A172 (cell line): ENCODE measurements at places on chromosomes 6 and 20. TPM values are rescaled to one million over a fixed set of nuclear protein-coding genes. Genes with fewer than 3 reads are reported as not detected.

The SLC25A27 gene
- total RNA-seq: 0.02 and 2.9 TPM in 2 replicates

GRCh38 chr6:166515072-166515810, 71.2 kb downstream of the RAMACL start:
- DNase-seq: peak; percentile 92

The CBLN4 gene
- not detected in 2 replicates for total RNA-seq

DNA sequence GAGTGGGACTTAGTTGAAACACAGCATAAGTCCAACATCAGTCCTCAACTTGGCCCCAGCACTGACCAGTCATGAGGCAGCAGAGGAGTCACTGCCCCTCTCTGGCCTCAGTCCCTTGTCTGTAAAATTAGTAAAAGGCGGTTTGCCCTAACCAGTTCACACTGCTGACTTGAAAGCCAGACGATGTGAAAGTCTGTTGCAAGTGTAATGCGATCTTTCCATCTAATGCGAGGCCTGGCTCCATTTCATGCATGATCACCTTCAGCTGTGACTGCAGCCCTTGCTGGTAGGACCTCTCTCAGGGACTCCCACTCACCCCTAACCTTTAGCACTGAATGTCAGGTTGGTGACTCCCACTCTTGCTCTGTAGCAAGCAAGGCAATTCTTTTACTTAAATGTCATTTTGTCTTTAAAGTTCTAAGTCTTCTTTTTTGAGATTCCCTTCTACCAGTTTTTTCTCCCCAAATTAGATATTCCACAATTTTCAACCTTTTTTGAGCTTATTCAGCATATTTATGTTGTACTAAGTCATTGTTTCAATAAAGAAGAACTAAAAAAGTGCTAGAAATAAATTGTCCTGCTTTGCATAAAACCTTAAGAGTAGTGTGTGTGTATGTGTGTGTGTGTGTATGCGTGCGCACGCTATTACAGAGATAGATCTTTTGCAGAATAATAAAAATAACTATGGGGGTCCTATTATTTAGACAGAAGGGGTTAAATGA, 245.5 kb downstream of the PACRG start:
- no peak for DNase-seq
